ENCODE measurements at places on chromosomes 5 and 9.

DNA sequence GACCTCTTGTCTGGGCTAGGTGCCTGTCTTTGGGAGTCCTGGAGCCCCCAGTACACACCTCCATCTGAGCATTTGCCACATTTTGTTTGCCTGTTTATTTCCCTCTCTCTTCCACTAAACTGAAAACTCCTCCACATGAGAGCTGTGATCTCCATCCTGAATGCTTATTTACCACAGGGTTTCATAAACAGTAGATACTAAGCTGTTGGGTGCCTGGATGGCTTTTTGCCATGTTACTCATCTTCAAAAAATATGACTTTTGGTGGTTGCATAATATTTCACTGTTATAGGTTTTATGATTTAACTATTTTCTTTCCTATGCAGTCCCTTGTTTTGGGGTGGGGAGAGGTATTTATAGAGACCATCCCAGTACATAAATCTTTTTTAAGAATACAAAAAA is 99.6 kb downstream of the APBA1 start:
- DNase-seq = no peak

- DNase-seq = no peak
These were observed 542.0 kb upstream of the TRPC7 start for GRCh38 chr5:136907371-136907770.

DNA sequence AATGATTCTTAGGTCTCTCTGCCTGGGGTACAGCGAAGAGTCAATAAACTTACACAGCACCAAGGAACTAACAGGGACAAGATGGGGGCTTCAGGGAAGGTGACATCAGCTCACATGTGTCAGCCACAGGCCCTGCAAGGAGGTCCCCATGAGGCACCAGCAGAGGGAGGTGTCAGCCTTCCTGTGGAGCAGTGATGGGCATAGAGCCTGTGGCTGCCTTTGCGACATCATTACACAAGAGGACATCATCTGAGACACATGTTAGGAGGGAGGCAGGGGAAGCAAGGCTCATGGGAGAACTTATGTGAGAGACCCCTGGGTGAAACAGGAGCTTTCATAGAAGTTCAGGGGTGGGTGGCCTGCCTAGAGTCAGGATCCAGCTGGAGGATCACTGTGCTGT is 389.6 kb downstream of the SEMA5A start:
- no peak for DNase-seq

DNA sequence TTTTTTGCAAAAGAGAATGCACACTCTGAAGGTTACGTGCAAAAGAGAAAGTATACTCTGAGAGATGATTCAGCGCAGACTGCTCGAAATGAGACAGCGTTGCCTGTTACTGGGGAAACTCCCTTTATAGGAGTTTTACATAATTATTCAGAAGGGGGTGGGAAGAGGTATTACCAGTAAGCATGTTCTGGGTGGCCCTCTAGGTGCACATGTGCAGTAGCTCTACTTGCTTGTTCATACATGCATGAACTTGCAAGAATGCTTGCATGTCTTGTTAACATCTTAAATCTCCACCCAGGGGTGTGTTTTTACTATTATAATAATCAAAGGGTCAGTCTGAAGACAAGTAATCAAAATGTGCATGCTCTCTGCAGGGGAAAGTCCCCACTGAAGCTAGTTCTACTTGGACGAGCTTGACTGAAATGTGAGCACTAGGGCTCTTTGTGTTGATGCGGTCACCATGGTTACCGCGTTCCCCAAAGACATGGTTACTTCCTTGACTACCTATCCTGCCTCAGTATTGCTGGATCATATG is 75.5 kb downstream of the SGCD start:
- peak; percentile 5 for DNase-seq

- no peak for DNase-seq
These were observed 1640.2 kb upstream of the WWC1 start for GRCh38 chr5:166651234-166651633.
